ENCODE measurements at places on chromosomes 4 and X.

DNA sequence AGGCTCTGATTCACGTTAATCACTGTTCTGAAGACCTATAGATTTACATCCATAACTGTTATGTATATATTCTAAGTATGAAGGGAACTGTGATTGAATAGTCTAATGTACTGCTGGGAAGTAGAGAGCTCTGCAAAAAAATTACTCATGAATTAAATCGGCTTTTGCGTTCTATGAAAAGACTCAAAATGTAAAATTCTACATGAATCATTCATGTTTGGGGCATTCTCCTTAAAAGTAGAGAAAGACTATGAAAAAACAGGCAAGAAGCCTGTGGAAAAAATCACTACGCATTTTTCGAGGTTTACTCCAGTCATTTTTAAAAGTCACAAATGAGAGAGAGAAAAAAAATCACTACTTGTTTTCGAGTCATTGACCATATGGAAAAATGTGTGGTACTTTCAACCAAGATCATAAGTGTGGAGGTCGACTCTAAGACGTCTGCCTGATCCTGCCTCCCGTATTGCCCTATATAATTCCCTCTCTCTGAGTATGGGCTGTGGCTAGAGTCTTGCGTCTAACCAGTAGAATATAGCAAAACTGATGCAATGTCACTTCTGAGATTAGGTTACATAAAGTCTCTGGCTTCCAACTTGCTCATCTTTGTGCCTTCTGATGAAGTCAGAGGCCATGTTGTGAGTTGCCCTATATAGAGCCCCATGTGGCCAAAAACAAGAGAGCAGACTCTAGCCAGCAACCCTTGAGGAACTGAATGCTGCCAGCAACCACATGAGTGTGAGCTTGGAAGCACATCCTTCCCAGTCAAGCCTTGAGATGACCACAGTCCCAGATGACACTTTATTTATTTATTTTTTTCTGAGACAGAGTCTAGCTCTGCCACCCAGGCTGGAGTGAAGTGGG is 32.1 kb upstream of the VEGFD start:
- no peak for DNase-seq

DNA sequence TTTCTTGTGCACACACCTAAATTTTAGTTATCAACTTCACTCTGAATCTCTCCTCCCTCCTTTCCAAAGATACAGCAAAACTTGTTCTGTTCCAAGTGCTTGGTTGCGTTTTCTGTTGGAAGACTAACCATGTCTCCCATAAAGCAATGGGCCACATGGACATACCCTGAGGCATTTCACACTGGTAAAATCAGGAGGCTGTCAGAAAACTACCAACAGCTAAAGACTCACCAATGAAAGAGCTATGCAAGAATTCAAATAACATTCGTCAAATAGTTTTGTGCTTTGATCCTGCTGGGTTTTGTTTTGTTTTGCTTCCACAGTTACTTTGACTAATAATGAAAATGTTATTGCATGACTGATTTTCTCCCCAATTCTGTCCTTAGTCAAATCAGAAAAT is 46.0 kb downstream of the PHEX start:
- no peak for DNase-seq

DNA sequence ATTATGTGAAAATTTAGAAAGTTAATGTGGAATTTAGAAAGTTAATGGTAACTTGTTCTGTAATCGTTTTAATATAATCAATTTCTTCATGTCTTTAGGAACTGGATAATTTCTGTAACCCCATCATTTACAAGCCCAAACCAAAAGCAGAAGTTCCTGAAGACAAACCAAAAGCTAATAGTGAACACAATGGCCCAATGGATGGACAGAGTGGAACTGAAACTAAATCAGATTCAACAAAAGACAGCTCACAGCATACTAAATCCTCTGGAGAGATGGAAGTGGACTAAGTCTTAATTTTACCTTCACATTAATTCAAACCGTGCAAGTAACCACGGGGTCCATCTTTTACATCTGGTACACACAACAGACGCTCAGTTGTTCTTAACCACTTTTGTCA is 48.1 kb upstream of the PLK4 start:
- DNase-seq = no peak

GRCh38 chr4:108144451-108144850 is 24.3 kb downstream of the LEF1 start:
- DNase-seq = no peak

- DNase-seq = no peak
These were observed 2.6 kb upstream of the HPGDS start for GRCh38 chr4:94345266-94345665.

DNA sequence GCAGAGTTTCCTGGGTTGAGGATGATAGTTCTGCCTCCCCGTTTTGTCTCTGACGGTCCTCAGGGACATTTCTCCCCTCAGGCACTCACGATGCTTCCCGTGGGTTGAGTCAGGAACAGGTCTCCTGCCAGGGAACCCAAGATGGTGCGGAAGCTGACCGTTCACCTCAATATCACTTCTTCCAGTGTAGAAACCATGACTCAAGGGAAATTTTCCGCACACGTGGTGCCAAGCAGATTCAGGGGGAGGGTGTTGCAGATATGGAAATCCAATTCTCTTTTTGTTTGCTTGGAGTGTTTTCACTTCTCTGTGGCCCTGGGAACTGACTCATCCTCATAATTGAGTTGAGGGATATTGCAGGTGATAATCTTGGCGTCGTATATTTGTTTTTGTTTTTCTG is 46.7 kb downstream of the CXorf49B start:
- DNase-seq = no peak

- DNase-seq = no peak
These were observed 15.7 kb upstream of the DUSP21 start for GRCh38 chrX:44828008-44828605.

DNA sequence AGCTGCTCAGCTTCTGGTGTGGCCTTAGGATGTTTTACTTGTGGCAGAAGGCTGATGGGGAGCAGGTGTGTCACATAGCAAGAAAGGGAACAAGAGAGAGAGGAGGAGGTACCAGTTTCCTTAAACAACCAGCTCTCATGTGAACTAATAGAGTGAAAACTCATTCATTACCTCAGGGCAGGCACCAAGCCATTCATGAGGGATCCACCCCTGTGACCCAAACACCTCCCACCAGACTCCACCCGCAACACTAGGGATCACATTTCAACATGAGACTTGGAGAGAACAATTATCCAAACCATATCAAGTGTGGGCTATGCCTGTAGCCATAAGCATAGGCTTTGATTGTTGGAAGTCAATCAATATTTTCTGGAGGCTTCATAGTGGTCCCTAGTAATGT is 56.0 kb downstream of the GSX2 start:
- DNase-seq = no peak

DNA sequence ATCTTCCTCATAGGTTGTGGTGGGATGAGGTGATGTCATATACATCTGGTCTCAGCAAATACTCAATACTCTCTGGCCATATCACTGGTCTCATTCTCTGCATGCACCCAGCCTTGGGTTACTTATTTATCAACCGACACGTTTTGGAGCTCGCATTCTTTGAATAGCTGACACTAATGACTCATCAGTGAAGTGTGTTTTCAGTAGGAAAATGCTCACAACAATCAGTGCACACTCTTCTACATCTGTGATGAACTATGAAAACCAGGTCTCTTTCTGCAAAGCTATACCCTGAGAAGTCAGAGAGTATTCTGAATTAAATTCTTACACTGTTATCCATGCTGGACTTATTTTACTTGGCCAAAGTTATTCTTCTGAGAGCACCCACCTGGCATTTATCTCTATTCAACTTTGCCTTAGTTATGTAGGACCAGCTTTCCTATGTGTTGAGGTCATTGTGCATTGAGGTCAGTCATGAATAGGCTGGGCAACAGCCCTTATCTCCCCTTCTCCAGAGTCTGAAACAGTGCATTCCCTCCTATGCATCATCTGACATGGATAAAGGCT is 58.7 kb upstream of the DHX15 start:
- DNase-seq = no peak
